ENCODE measurements at places on chromosomes 6 and 20. TPM values are rescaled to one million over a fixed set of nuclear protein-coding genes. Genes with fewer than 3 reads are reported as not detected.

- no peak for DNase-seq
Measured at GRCh38 chr6:11486486-11486885, 51.1 kb upstream of the TMEM170B start.

DNA sequence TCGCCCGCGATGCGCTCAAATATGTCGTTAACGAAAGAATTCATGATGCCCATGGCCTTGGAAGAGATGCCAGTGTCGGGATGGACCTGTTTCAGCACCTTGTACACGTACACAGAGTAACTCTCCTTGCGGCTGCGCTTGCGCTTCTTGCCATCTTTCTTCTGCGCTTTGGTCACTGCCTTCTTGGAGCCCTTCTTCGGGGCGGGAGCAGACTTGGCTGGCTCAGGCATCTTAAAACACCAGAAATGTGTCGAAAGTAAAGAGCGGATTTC lies 36.4 kb downstream of the HFE start:
- DNase-seq, result no peak

GRCh38 chr6:115766745-115767462 lies 293.8 kb downstream of the FRK start:
- DNase-seq, result no peak

- no peak for DNase-seq
Measured at GRCh38 chr6:159035891-159036290, 8.9 kb downstream of the TAGAP start.

DNA sequence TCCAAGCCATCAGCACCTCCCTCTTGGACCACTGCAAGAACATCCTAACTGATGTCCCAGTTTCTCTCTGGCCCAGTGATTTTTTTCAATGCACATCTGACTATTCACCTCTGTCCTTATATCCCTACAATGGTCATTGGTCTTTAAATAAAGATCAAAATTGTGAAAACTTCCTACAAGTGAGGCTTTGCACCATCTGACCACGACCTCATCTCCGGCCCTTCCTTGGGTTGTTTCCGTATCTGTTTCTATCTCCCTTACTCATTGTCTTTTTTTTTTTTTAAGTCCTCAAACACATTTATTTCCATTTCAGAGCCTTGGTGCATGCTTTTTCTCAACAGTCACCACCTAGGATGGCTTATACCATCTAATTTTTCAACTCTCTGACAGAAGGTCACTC lies 88.1 kb downstream of the IPCEF1 start:
- DNase-seq, result no peak

DNA sequence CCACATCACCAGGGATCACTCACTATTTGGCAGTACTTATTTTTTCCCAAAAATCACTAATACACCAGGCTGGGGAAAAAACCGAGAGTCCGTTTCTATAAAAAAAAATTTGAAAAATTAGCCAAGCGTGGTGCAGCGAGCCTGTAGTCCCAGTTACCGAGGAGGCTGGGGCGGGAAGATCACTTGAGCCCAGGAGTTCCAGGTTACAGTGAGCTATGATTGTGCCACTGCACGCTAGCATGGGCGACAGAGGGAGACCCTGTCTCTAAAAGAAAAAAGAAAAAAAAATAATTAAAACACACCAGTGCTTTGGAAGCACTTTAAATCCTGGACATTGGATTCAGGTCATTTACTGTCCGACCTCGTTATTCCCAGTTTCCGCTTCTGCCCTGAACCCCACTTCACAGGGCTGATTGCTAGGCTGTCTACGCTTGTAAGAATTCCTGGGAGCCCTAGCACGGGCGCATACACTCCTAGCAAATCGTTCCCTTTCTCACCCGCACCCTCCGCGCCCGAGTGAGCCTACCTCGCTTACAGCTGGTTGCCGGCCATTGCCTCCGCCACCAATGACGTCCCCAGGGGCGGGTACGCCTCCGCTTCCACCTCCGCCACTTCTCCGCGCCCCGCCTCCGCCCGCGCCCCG lies at the start of gene TPMT:
Gene TPMT, minus strand, starts transcription at position 571 of the 643 bp plus-strand sequence. CDS start 5,950 bp downstream, outside the sequence.
- DNase-seq, result peak; percentile 47

DNA sequence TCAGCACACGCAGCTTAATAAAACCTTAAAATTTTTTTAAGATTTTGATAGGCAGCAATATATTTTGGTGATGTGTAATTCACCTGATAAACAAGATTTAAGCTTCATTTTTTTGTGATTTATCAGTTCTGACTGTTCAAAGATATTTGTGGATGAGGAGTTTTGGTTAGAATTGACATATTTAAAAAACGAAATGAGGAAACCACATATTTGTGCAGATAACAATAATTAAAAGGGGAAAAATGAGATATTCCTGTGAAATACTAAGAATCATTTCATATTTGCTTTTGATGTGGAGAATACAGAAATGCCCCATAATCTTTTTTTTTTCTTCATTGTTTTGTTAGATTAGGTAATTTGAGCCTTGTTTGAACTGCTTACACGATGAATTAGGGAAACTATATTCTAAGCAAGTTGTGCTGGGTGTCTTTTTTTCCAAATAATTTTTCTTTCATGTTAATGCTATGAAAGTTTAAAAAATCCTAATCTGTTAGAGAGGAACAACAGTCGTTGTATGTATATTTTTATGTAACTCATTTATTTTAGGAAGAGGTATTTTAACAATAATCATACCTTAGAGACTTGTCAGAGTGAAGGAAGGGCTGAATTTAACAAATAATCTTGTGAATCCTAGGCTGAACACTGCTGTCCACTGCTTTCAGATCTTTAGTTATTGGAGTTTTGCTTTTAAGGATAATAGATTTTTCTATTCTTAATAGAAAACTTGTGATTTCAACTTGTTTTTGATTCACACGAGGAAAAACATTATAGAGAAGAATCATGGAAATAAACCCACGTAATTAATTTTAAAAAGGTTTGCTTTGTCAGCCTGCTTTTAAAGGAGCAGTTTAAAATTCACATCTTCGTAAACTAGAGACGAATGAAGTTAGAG lies 4.0 kb downstream of the ARID1B start:
- no peak for DNase-seq

GRCh38 chr6:68054756-68055155 lies 580.3 kb upstream of the ADGRB3 start:
- no peak for DNase-seq

DNA sequence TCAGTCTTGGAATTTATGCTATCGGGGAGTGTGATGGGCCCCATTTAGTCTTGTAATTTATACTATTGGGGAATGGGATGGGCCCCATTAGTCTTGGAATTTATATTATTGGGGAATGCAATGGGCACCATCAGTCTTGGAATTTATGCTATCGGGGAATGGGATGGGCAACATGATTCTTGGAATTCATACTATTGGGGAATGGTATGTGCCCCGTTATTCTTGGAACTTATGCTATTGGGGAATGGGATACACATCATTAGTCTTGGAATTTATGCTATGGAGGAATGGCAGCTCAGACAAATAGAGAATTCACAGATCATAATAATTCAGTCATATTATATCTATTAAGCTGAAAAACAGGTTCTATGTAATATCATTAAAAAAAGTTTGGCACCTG lies 300.3 kb downstream of the SMOC2 start:
- no peak for DNase-seq

- DNase-seq, result no peak
Measured at GRCh38 chr6:152462716-152463115, 174.4 kb downstream of the SYNE1 start.

- no peak for DNase-seq
Measured at GRCh38 chr6:130671577-130671976, 155.6 kb upstream of the SMLR1 start.

DNA sequence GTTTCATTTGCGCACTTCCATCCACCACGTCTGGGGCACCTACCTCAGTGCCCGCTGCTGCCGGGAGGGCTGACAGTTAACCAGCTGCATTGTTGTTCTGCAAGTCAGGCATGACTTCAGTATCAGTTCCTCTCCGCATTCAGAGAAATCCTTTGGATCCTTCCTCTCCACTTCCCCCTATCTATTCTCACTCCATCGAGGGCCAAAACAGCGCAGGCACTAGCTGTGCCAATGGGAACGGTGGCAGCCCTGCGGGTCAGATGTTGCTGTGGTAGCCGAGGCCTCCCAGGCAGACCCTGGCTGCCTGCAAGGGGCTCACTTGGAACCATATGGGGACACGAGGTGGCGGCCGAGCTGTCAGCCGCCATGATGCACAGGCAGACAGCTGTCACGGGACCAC lies 64.2 kb upstream of the INSM1 start:
- DNase-seq, result peak; percentile 17

GRCh38 chr6:34149831-34150400 lies 4.0 kb upstream of the GRM4 start:
- DNase-seq, result no peak

DNA sequence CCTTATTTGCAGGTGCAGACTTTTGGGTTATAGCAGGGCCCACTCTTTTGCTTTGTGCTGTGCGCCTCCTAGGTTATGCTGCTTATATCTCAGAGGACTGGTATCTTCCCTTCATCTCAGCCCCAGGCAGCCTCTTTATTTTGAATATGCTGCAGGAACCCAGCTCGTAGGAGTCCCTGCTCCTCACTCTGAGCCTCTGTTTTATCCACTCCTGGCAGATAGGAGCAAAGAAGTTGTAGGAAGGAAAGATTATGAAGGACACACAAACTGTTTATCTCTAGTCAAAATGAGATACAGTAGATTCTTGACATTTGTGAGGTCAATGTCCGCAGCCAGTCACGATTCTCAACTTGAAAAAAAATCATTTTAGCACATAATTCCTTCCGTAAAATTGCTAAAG lies 15.6 kb downstream of the L3MBTL3 start:
- DNase-seq, result no peak

DNA sequence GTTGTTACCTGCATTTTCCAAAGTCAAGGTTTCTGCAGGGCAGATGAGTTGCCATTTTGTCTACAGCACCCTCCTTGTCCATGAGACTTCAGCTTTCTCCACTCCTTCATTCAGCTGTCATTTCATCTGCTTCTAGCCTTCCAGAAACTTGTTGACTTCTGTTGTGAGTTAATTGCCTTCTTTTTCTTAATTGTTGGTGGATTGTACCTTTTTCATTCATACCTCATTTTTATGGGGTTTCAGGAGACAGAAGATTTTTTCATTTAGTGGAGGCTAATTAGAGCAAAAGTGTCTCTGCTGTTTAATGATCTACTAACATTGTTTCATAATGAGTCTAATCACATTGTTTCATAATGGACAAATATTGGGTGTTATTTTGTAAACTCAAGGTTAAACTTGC lies 7.5 kb upstream of the SUMO4 start:
- DNase-seq, result no peak

GRCh38 chr6:55069132-55069781 lies 105.1 kb upstream of the HCRTR2 start:
- peak; percentile 56 for DNase-seq

GRCh38 chr6:36739947-36740817 lies 42.6 kb downstream of the RAB44 start:
- DNase-seq, result no peak

DNA sequence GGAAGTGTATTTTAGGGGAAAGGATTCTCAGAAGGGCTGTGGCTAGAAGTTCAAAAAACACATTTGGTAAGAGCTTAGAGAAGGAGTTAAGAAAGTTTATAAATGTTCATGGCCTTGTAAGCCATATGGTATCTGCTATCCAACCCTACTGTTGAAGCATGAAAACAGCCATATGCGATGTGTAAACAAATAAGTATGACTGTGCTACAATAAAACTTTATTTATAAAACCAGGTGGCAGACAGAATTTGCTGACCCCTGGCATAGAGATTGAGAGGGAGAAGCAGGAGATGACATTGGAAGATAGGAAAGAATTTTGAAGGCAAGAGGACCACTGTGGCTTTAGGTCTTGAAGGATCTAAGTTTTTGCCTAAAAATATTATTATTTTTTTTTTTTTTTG lies 583.5 kb downstream of the DOK5 start:
- DNase-seq, result no peak

- DNase-seq, result no peak
Measured at GRCh38 chr6:126312013-126312665, 27.8 kb upstream of the CENPW start.

DNA sequence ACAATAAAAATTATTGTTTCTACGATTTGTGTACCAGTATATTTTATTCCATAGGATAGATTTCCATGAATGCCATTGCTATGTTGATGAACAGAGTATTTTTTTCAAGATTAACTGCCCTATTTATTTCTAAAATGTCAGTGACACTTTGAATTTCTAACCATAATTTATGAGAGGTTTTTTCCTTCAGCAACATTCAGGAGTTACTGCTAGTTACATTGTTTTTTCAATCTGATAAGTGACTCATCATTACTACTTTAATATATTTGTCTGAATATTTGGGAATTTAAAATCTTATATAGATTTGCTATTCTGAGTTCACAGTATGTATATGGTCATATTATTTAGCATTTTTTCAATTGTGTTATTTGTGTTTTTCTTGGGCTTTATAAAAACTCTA lies 6.0 kb upstream of the OR2B6 start:
- no peak for DNase-seq

GRCh38 chr6:118134206-118134605 lies 227.1 kb downstream of the SLC35F1 start:
- no peak for DNase-seq

DNA sequence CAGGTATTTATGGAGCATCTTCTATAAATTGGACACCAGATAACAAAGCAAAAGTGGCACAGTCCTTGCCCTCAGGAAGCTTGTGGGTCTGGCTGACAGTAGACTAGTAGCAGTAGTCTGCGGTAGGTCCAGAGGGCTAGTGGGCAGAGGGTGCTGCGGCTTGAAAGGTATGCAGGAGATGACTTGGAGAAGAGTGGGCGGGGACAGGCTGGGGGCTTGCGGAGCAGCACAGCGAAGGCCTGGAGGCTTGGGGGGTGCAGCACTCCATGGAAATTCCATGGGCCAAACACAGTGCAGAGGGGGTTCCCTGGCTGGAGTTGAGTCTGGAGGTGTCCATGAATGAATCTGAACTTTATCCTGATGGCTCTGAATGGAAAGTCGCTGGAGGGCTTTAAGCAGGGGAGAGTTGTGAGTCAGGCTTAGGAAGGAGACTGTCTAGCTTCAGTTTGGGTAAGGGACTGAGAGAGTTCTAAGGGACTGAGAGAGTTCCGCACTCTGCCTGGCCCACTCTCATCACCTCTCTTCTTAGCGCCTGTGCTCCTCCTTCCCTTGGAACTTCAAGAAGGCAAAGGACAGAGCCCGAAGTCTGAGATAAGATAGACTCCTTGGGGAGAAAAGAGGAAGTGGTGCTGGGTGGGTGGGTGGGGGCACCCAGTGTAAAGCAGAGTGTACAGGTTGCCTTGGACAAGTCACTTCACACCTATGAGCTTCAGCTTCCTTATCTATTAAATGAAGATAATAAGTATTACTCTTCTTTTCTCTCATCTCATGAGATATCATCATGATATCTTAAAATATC lies 8.8 kb downstream of the PKIG start:
- no peak for DNase-seq

Gene GHRH
- total RNA-seq, result not detected

Gene BMP5
- 0.99 TPM for total RNA-seq

Gene CLDN20
- not detected for total RNA-seq

Gene NFATC2
- 4.9 TPM for total RNA-seq

Gene SRMS
- total RNA-seq, result not detected

Gene HSP90AB1
- 441 TPM for total RNA-seq

Gene WFDC5
- not detected for total RNA-seq

Gene TRIM15
- total RNA-seq, result 0.52 TPM

Gene SPATA25
- total RNA-seq, result 2.6 TPM

Gene SNX9
- total RNA-seq, result 19.8 TPM
